GM12864 (cell line): ENCODE measurements at places on chromosomes 16 and 17.

DNA sequence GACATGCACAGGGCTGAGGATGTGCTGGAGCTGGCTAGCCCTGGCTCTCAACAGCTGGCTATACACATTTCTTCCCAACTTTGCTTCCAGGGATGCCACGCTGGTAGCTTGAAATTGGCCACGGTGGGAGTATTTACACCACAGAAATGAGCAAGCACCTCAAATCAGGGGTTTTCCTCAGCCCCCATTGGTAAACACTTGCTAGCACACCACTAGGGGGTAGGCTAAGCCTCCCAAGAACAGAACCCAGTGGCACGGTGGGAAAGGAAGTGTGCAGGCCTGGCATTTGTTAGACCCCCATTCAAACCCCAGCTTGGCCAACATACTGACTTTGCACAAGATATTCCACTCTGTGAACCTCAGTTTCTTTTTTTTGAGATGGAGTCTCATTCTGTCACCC, 12.9 kb downstream of the DRC3 start:
- peak; percentile 21 for DNase-seq

GRCh38 chr17:8046929-8047768, 8.3 kb downstream of the ALOX15B start:
- no peak for DNase-seq

- DNase-seq: no peak
These were observed 67.4 kb downstream of the PRKCA start for GRCh38 chr17:66369830-66370229.

DNA sequence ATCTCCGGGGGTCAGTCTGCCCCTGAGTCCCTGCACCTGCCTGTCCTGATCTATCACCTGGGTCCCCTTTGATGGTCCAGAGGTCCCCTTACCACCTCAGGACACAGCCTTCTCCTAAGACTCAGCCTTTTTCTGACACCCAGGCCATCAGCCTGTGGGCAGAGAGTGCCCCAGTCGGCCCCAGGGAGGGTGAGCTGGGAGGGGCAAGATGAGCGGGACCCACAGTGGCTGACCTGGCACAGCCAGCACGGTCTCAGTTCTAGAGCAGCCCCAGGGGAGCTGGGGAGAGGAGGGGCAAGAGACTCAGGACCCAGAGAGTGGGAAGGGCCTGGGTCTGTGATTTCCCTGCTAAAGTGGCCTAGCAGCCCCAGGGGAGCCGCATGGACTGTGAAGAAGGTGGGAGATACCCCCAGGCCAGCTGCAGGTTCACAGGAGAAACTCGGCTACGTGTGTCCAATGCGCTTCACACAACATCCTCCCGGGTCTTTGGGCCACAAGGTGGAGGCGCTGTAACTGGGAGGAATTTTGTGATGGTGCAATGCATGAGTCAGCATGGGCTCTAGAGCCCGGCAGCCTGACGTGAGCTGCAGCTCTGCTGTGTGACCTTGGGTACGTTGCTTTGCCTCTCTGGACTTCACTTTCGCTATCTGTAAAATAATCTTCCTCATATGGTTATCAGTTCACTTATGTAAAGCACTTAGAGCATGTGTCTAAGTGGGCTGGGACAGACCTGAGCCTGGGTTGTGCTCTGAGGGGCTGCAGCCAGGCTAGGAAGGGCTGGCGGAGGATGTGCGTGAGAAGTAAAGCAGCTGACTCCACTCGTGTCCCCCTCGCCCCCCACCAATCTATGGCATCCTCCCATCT, 67.2 kb upstream of the LHX1 start:
- no peak for DNase-seq

DNA sequence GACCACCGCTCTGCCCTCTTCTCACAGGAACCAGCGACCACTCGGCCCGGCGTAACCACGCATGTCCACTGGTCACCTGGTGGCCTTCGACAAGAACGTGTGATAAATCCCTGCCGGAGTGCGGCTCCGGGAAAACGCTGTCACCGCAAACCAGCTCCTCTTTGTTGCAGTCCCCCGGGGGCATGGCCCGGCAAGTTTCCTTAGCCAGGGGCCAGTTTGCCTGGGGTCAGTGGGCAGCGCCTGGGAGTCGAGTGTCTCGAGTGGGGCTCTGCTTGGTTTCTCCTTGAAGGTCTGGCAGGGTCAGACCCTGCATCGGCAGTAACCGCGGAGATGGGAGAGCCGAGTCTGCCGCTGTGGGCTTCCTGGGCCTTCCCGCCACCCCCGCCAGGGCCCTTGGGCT, 52.5 kb downstream of the JPH3 start:
- DNase-seq: no peak

GRCh38 chr17:80153004-80153403, 6.1 kb upstream of the EIF4A3 start:
- DNase-seq: no peak

DNA sequence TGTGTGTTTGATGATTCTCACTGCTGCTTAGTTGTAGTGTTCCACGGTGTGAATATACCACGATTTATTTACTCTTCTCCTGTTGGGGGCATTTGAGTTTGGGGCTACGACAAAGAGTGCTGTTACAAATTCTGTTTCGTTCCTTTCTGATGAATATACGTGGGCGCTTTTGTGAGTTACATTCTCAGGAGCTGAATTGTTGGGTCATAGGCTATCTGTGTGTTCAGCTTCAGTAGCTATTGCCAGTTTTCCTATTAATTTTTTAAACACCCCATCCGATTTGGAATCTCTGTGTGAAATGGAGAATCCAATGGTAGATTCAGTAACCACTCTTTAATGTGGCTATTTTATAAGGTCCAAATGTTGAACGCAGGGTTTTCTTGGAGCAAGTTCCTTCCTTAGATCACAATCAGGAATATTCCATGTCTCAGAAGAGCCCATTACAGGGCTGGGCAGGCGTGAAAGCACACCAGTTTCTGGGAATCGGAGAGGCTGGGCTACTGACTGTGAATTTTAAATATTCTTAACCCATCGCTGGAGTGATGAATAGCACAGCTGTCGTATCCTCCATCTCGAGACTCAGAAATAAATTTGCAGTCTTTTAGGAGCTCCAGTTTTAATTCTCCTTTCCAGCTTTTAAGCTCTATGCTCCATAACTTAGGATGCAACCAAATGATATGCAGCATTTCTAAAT, 115.9 kb downstream of the PITPNC1 start:
- DNase-seq: no peak

DNA sequence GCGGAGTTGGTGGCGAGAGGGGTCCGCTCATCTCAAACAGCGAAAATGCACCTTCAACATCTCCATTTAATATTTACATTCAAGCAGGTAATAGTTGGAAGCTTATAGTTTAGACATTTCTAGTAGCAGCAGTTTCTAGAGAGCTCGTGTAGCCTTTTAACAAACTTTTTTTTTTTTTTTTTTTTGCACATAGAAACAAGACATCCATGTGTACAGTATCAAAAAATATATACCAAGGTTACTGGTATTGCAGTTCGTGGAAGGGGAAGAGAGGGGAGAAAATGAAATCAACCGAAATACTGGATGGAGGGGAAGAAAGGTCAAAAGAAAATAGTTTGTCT, 6.2 kb downstream of the CBX4 start:
- no peak for DNase-seq
